ENCODE measurements at places on chromosomes 1 and 21. TPM values are rescaled to one million over a fixed set of nuclear protein-coding genes. Genes with fewer than 3 reads are reported as not detected.

Gene TRIM45
- total RNA-seq: 0.64 TPM

Gene BCL2L15
- total RNA-seq: 0.87 TPM

Gene CD247
- total RNA-seq: 2.1 TPM

DNA sequence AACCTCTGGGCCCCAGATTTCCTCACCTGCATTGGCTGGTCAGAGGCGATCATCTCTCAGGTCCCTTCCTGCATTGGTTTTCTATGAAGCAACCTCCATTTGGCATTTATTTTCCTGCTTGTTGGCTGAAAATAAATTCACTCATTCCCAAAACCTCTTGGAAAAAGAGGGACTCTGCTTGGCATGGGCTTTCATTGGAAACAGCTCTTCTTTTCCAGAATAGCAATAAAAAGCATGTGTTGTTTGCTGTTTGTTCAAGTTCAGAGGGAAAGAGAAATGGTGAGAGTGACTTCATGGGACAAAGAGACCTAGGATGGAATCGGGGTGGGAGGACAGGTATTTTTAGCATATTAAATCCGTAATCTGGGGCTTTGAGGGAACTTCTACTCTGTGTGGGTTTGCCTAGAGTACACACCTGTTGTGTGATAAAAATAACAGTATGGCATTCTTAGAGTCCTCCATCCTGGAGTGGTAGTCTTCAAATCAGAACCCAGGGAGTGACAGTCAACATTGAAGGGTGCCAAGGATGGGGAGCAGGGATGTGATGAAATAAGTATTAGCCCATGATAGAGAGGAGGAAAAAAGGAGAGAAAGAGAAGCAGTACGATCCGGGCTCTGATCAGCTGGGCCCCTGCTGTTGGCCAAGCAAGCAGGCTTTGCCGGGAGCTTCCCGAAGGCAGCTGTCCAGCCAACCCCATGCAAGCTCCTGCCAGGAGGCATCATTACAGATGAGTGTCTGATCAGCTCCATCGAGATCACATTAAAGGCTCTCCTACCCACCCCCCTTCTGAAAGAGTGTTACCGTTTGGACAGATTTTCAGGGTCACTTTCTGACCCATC, 131.9 kb upstream of the NFIA start:
- DNase-seq: no peak

DNA sequence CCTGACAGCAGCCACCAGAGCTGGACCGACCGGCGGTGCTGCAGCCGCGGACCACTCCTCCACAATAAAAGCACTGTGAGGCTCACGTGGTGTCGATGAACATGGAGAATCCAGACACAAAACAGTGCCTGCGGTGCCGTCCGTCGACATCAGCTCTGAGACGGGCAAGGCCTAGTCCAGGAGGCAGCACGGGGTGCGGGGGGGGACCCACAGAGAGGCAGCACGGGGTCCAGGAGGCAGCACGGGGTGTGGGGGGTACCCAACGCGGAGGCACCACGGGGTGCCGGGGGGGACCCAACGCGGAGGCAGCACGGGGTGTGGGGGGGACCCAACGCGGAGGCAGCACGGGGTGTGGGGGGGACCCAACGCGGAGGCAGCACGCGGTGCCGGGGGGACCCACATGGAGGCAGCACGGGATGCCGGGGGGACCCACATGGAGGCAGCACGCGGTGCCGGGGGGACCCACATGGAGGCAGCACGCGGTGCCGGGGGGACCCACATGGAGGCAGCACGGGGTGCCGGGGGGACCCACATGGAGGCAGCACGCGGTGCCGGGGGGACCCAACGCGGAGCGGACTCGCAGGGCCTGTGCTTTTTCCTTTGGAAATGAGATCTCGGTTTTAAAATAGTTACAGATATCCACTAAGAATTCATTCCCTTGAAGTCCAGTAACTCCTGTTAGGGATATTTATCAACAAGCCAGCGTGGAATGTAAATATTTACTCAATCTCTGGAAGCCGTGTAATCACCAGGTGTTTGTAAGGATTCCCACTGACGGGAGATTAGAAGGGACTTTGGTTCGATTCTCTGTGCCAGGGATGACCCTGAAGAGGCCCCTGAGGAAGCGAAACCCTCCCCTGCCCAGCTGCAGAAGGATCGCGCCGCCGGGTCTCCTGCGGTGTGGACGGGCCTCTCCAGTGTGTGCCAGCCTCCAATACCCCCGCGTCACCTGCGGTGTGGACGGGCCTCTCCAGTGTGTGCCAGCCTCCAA, 52.1 kb downstream of the COL6A1 start:
- DNase-seq: no peak

DNA sequence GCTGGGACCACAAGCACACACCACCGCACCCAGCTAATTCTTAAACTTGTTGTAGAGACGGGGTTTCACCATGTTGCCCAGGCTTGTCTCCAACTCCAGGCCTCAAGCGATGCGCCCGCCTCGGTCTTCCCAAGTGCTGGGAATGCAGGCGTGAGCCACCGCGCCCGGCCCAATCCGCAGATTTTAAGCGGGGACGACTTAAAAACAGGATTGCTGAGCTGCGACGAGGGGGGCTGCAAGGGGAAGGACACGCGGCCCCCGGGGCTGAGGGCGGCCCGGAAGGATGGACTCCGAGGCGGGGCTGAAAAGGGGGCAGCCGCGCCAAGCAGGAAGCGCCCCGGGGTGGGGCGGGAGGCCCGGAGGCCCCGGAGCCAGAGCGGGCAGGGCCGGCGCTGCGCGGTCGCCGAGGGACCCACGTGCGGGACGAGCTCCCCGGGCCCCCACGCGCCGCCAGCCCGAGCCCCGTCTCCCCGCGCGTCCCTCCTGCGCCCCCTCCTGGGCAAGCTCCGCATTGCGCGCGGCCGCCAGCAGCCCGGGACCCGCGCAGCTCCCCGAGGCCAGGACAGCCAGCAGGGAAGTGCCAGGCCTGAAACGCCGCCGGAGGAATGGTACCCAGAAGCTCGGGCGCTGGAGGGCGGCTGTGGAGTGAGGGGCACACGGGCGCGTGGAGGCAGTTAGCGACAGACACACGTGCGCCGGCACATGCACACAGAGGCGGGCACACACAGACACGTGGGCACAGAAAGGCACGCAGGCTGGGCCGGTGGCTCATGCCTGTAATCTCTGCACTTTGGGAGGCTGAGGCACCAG, 5.5 kb upstream of the PRKCZ start:
- no peak for DNase-seq

DNA sequence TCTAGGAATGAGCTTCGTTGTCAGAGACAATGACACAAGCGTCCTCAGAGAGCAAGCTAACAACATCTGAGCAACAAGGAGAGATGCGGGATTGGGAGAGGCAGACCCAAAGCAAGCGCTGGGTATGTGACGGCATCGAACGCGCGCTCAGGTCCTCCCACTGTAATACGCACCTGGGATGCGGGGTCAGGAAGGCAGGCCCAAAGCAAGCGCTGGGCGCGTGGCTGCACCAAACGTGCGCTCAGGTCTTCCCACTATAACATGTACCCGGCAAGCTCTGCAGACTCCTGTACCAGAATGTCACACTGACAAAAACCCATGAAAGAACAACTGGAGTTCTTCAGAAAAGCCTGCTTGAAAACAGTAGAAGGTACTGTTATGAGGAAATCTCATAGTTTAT, 653.8 kb downstream of the SMYD3 start:
- no peak for DNase-seq

GRCh38 chr1:92901126-92901525, 60.1 kb downstream of the DIPK1A start:
- DNase-seq: no peak

DNA sequence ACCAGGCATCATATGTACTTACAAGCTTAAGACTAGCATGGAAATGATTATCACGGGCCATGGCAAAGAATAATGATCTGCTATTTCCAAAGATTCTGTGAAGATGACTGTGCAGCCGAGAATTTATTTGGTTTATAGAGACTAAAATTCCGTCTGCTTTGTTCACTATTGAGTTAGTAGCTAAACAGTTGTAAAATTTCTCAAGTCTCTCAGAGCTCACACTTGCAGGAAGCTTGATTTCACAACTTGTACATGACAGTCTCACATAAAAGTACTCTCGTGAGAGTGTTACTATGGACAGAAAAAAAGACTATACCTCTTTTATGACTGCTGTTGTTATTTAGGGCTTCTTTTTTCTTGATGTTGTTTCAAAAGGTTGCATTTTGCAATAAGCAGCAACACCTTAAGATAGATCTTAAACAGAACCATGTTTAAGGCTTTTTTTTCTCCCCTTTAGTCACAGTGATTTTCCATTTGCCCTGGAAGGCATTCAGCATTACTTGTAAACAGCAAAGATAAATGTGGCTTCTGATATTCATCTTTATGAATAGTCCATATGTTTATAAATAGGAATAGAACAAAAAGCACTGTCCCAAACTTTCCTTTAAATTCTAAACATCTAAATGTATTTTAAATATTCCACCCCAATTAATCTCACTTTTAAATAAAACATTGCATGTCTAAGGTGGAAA, 24.8 kb downstream of the ST6GALNAC5 start:
- no peak for DNase-seq

DNA sequence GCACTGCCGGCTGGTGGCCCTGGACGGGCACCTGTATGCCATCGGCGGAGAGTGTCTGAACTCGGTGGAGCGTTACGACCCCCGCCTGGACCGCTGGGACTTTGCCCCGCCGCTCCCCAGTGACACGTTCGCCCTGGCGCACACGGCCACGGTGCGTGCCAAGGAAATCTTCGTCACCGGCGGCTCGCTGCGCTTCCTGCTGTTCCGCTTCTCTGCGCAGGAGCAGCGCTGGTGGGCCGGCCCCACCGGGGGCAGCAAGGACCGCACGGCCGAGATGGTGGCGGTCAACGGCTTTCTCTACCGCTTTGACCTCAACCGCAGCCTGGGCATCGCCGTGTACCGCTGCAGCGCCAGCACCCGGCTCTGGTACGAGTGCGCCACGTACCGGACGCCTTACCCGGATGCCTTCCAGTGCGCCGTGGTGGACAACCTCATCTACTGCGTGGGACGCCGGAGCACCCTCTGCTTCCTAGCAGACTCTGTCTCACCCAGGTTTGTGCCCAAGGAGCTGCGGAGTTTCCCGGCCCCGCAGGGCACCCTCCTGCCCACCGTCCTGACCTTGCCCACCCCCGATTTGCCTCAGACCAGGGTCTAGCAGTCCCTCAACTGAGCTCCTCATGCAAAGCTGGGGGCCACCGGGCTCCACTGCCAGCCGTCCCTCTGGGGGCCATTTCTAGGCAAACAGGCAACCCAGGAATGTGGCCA, 2.1 kb downstream of the KLHDC7A start:
- DNase-seq: no peak

DNA sequence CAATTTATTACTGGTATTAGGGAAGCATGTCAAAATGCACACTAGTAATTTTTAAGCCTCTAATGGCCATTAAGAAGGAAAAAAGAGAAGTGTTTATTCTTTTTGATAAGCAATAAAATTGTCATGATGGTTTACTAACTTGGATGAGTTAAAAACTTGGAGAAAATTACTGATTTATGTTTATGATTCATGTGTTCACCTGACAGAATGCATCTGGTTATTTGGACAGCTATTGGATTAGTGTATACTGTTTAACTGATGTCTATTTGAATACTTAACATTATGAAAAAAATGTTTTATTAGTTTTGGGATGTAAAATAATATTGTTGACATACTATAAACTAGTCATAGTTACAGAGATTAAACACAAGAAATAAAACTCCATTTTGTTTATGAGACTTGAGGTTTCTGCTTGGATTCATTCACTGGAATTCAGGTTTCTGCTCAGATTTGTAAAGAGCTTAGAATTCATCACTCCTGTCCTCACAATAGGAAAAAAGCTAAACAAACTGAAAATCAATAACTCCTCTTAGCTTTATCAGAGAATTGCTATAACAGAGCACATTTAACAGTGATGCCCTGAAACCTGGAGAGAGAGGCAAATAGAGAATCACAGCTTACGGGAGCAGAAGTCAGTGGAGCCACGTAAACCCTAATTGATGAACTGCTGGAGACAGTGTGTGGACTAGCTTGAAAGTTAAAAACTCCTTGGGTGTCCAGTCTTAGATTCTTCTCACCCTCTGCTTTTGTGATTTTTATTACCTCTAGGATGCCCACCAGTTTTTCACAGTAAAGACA, 56.7 kb downstream of the RALGPS2 start:
- no peak for DNase-seq

DNA sequence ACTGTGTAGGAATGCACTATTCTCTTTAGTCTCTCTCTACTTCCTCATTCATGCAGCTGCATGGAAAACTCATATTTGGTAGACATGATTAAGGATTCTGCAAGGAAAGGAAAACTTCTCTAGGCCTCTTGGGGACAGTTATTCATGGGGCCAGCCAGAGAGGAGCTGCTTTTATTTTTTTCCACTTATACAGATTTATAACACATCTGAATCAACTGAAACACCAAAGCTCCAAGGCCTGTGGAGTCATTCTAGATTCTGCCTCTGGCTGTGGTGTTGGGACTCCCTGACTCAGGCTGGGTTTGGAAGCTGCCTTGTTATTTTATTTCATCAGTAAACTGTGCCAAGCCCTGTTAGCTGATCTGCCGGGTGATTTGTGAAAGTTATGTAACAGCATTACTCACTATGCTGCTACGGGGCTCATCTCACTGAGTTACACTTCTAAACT, 83.9 kb upstream of the EDEM3 start:
- DNase-seq: no peak

GRCh38 chr1:227318853-227319607, 738 bp upstream of the CDC42BPA start:
- DNase-seq: no peak

GRCh38 chr1:24027838-24028468, 47.8 kb upstream of the SRSF10 start:
- no peak for DNase-seq

DNA sequence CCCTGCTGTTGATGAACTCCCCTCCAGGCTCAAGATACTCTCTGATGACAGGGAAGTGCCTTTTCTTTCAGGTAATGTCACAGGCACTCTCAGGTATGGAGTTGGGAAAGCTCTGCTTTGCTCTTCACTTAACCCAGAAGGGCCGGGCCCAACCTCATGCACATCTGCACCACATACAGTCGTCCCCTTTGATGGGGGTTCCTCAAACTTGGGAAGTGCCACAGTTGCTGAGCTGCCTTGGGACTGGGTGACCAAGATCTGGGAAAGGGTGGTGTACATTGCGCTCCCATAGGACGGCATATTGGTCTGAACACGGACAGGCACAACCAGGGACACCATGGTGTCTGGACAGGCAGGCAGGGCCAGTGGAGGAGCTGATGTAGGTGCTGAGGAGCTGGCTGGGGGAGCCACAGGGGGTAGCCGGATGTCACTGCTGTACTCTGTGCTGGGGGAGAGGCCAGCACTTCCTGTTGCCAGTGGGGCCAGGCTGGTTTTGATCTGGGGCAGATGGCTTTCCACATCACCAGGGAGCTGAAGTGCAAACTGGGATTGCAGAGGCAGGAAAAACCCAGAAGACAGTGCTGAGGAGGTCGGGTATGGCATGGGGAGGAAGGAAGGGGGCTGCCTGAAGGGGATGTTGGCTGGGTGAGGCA, 96.2 kb upstream of the EDN2 start:
- no peak for DNase-seq

DNA sequence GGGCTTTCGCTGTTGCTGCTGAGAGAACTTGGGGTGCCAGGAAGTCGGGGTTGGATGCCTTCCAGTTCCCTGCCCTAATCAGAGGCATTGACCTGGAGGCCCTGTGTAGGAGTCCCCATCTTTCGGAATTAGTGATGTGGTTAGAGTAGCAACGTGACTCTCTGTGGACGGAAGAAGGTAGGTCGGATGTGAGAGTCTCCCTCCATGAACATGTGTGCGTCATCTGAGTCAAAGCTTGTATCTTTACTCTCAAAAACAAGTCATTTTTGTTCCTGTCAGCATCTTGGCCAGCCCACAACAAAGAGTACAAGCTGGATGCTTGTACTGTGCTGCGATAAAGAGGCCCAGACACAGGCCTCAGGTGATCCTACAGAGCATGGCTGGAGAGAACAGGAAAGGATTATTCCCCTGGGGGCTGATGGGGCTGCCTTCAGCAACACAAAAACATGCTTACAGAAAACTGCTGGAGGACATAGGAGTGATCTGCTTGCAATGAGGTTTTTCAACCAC, 31.0 kb upstream of the IL10 start:
- no peak for DNase-seq

All from mesenteric fat pad (tissue), 1 donor.